ENCODE measurements at places on chromosomes 5 and 9.

GRCh38 chr5:114581136-114581535 is 219.3 kb downstream of the KCNN2 start:
- no peak for DNase-seq

DNA sequence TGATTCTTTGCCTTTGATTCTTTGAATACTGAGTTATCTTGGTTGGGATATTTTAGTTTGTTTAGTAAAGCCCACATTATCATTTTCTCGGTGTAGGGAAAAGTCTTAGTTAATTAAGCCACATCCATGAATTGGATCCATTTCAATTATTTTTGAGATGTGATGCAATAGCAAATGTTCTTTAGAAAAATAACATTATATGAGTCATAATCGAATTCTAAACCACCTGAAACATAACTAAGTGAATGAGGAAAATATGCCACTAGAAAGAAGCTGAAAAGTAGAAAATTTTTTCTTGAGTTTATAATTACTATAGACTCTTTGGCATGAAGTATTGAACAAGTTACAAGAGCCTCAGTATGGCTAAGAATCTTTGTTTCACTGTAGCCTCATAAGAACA is 17.5 kb upstream of the CCDC192 start:
- no peak for DNase-seq

- no peak for DNase-seq
Observed at GRCh38 chr5:61686491-61687257, 354.6 kb downstream of the ZSWIM6 start.

DNA sequence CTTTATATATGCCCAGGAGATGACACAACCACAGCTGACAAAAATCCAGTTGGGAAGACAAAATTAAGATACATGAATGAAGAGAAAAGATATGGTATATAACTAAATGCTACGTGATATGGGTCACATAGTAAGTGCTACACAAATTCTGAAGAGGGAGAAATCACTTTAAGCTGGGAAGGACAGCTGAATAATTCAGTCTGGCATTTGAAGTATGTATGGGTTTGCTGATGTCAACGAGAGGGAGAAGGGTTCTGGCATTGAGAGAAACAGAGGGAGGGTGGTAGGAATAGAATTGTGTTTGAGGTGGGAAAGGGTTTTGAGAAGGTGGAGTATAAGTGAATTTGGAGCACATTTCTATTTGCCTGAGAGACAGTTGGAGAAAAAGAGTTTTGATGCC is 6.7 kb upstream of the SLIT3 start:
- DNase-seq, result no peak

- no peak for DNase-seq
Observed at GRCh38 chr9:5841771-5842573, 9.1 kb upstream of the ERMP1 start.

GRCh38 chr9:35748858-35749514 is at the start of the genes GBA2 and RGP1:
Gene GBA2 (minus strand): TSS chr9:35749228. CDS start chr9:35748704, 524 bp downstream.
Gene RGP1 (plus strand): TSS chr9:35749287. CDS start chr9:35749756, 469 bp downstream.
- peak; percentile 53 for DNase-seq

DNA sequence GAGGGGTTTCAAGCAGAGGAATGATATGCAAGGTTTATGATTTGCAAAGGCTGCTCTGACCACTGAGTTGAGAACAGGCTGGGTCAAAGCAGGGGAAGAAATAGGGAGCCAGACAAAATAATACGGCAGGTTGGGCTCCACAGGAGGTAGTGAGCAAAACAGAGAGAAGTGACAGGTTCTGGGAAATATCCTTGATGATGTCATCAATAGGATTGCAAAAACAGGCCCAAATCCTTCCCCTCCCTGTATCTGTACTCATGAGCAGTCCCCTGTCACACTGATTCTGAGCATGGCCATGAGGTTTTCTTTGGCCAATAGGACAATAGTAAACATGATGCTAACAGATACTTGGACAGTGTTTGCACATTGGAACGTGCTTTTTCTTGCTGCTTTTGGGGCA is 471.8 kb upstream of the BRINP1 start:
- DNase-seq, result no peak

DNA sequence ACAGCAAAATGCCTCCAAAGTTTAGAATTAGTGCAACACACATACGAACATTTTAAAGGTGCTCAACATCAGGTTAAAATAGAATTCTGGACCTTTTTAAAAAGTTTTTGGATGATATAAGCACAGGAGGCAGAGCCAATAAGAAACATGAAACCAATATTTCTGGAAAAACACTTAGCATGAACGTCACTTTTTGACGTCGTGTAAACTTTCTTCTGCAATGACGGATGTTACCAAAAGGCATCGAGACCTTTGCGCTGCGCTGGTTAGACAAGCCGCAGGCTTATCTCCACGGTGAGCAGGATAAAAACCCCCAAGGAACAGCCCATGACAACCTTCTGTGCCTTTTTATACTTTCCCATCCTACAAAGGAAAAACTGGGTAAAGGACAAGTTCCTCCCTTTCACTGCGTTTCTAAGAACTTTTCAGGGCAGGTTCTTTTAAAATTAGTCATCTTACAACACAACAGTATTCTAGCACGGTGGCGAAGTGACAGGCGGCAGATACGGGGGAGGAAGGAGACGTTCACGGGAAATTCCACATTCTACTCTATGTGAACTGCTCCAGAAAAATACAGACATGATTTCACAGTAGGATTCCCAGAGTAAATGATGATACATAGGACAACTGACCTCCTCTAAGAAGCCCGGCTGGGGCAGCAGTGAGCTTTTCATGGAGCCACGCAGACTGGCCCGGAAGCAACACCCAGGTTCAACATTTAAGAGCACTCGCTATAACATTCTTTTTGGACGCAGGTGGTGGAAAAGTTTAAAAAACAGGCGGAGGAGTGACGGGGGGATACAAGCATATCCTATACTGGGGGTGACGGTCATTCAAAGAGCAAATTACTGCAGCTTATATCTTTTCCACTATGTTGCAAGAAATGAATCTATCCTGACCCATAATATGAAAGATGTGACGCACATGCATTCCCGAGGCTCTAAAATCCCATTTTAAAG is 52.4 kb downstream of the USP20 start:
- DNase-seq, result peak; percentile 46

DNA sequence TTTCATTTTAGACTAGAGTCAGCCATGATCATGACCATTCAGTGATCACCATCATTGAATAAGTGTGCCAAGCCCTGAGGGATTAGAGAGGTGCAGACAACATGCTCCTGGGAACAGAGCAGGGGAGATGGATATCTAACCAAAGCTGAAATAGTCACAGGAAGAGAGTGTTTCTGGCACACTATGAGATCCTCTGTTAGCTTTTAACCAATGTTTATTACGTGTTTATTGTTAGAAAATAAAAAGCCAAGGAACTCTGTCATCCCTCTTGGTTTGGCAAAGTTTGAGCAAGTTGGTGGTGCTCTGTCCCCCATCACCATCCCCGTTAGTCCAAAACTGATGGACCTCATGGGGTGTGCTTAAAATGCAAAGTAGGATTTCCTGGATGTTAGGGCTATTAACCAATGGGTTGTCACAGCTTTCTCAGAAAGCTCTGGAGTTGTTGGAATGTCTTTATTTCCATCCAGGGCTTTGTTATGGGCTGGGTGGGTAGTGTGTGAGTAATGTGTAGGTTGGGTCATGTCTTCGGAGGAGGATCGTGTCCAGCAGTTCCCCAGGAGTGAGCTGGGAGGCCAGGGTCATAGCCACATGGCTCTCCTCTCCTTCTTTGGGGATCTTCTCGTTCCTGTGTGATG is 34.9 kb downstream of the SLC28A3 start:
- DNase-seq, result no peak

DNA sequence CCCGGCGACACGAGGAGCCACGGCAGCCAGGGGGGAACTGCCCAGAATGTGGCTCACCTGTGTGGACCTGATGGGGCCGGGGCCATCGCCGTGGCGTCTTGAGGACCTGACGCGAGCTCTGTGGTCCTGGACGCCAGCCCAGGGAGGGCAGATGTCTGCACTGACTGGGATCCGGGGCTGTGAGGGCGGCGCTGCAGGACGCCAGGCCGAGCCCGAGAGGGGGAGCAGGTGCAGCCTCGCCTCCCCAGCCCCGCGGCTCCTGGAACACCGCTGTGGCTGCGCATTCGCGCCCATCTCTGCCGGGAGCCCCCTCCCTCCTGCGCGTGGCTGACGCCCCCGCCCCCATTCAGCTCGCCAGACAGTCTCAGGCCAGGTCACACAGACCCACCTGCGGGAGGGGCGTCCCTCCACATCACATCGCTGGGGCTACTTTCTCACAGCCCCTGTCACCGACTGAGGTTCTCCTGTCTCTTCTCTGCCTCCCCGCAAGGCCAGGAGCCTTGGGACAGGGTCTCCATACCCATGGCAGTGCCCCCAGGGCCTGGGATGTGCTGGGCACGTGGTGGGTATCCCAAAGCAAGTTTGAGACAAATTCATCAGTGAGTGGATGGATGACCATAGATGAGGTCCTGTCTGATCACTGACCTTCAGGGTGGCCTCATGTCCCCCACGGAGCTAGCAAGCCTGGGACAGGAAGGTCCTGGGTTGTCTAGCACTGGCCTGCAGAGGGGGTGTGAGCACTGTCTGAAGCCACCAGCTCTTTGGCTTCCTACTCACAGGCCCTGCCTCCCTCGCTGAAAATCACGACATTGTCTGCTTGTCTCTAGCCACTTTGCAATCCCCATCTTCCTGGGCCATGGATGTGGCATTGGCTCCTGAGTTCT is 47.3 kb downstream of the RASGEF1C start:
- no peak for DNase-seq

- DNase-seq, result no peak
Observed at GRCh38 chr9:131880833-131881583, 141.1 kb upstream of the RAPGEF1 start.

DNA sequence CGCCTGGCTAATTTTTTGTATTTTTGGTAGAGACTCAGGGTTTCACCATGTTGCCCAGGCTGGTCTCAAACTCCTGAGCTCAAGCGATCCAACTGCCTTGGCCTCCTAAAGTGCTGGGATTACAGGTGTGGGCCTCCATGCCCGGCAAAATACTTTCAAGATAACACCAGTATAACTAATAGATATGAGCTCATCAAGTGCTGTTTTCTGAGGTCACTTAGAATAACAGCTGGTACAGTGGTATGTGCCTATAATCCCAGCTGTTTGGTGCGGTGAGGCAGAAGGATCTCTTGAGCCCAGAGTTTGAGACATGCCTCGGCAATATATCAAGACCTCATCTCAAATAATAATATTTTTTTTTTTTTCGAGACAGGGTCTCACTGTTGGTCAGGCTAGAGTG is 30.5 kb upstream of the CREBRF start:
- DNase-seq, result no peak

GRCh38 chr9:123225374-123225813 is 43.0 kb downstream of the STRBP start:
- DNase-seq, result peak; percentile 27

DNA sequence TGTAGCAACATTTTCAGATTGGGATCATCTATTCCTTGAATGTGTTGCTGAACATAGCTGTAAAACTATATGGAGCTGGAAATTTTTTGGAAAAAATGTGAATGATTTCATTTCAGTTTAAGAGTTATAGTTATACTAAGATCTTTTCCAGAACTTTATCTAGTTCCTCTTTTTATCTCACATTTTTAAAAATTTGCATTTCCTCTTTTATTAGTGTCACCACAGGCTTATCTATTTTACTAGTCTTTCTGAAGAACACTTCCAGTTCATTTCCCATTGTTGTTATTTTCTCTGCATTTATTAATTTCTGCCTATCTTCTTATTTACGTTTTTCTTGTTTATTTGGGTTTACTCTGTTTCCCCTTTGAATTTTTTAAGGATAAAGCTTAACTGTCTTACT is 46.0 kb upstream of the FSTL4 start:
- DNase-seq, result no peak
